CD4-positive, alpha-beta T cell treated with Interleukin-17A for 1 hour (primary cell): ENCODE measurements at places on chromosomes 6 and 20.

DNA sequence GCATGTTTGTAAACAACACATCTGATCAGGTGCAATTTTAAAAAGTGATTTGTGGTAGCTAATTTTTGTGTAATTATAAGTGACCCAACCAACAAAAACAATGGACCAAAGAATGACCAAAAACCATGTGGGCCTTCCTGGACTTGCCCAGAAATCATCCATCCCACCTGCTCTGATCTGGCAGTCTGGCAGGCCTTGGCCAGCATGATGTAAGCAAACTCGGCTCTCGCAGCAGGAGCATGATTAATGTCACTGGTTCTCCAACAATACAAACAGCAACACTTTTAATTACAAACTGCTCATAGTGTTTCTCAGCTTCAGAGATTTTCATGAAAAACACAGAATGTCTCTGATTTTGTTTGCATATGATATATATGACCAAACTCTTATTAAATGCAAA, 16.1 kb downstream of the TP53INP2 start:
- no peak for DNase-seq

GRCh38 chr20:49594143-49594930, 26.4 kb upstream of the PTGIS start:
- DNase-seq = peak; percentile 41

DNA sequence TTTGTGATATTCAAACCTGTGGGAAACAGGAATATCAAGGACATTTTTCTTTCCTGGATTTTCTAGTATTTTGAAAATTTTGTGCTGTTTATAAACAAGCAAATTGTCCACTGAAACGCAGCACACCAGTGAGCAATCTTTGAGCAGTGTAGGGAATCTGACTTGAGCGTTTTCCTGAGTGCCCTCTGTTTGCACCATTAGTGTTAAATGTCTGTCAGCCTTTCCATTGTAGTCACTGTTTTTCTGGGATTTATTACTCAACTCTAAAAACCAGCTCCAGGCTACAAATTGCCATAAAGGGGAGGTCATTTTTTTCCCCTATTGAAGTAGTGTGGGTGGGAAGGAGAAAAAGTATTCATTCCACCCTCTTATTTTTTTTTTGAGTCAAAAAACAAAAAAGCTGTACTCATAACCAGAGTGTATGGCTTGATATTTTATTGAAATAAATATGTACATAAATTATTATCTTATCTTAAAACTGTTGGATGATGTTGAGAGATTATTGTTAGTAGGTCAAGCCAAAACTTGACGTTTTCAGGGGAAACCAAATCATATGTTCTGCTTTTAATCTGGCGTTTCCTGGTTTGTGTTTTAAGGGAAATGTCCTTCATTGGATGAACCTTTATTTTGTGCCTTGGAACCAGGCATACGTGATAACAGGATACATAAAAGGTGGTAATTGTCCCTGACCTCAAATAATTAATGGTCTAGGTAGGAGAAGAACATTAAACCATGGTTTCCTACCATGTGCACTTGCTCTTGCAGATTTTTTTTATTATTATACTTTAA, 51.8 kb downstream of the TSHZ2 start:
- no peak for DNase-seq

- DNase-seq = peak; percentile 50
Observed at GRCh38 chr20:49283176-49283702, 5.4 kb upstream of the ZNFX1 start.

DNA sequence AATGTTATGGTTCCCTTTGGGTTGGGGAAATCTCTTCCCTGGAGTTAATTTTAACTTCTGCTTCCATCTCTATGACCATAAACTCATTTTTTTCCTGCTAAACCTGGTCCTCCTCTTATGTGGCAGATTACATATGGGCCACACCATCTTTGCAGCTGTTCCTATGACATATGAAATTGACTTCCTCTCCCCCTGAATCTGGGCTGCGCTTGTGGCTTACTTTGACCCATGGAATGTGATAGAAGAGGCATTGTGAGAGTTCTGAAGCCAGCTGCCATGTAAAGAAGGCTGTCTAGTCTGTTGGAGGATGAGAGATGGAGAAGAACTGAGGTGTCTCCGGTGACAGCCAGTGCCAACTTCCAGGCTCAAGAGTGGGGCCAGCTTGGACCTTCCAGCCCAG, 100.1 kb downstream of the CDC5L start:
- DNase-seq = no peak

DNA sequence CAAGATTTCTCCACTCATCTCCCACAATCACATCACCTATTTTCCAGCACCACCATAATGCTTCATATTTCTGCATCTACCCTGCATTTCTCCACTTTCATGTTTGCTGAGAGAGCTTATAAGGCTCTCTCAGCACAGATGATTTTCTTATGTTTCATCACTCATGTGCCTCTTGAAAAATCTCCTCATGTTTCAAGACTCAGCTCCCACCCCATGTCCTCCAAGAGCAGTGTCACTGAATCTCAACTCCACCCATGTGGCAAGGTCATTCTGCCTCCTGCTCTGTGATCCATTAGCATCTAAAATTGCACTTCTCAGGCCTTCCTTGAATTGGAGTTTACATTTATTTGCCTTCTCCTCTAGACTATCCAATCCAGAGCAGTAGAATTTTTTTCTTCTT, 178.7 kb upstream of the IRAK1BP1 start:
- DNase-seq = no peak

DNA sequence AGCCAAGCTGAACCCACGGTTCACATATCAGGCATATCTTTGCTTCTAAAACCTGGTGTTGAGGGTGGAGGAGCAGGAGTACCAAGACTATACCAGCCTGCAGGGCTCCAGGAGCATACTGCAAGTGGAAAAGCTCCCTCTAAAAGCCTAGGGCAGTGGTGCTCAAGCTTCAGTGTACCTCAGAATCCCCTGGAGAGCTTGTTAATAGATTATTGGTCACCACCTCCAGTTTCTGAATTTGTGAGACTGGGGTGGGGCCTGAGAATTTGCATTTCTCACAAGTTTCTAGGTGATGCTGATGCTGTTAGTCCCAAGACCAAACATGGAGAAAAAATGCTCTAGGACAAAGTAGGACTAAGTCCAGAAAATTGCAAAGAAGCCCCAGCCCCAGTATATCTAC, 65.4 kb downstream of the FILIP1 start:
- no peak for DNase-seq

- DNase-seq = no peak
Observed at GRCh38 chr6:32129297-32130088, 595 bp downstream of the FKBPL start.

DNA sequence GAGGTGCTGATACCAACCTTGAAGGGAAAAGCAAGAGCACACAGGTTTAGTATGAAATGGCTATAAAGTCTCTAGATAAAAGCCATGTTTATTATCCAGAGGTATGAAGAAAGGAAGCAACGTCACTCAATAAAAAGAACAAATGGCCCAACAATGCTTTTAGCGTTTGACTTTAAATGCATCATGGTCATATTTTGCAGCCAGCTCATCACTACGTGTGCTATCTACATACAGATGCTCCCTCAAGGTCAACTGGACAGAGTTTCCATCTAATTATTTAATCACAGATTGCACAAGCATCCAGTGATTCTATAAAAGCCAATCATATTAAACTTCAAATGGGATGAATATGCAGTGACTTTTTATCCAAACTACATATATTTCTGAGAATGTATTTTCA, 127.6 kb upstream of the SYNDIG1 start:
- DNase-seq = no peak

GRCh38 chr6:92427453-92427852, 991.9 kb downstream of the EPHA7 start:
- no peak for DNase-seq

GRCh38 chr6:153503810-153504209, 372.7 kb upstream of the RGS17 start:
- DNase-seq = no peak

- no peak for DNase-seq
Observed at GRCh38 chr6:4192173-4192572, 56.8 kb upstream of the ECI2 start.

- DNase-seq = no peak
Observed at GRCh38 chr20:39429726-39430125, 467.6 kb downstream of the DHX35 start.
